ENCODE measurements at places on chromosomes 3 and 15.

GRCh38 chr3:47247131-47248064 lies 35.2 kb downstream of the KIF9 start:
- DNase-seq = no peak

DNA sequence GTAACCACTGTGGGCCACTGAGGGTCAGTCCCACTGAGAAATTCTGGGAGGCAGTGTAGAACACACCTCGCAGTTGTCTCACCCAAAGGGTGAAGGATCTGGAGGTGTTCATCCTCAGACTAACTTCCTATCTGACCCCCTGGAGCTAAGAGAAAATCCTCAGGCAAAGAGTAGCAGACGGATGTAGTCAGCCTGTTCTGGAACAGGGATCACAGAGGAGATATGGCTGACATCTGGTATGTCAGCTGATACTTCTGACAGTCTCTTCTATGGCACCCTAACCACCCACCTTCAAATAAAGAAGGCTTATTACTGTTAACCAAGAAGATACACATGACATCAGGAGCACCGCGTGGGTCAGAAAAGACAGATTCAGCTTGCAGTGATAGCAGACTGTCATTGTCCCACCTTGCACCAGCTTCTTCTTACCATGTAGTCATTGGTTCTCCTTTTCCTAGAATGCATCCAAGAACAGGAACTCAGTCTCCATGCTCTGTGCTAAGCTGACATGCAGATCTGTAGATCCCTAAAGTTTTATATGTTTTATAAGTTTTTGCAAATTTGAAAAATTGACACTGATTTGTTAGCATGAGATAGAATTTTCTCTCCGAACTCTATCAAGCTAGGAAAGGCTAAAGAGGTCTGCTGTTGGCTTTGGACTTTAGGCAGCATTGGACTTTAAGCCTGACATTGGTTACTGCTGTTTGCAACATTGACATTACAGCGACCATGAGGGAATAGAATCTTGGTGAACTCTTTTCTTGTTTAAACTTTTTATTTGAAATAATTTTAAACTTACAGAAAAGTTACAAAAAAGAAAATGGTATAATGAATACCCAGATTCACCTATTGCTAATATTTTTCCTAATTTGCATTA lies 60.4 kb downstream of the KBTBD12 start:
- no peak for DNase-seq

DNA sequence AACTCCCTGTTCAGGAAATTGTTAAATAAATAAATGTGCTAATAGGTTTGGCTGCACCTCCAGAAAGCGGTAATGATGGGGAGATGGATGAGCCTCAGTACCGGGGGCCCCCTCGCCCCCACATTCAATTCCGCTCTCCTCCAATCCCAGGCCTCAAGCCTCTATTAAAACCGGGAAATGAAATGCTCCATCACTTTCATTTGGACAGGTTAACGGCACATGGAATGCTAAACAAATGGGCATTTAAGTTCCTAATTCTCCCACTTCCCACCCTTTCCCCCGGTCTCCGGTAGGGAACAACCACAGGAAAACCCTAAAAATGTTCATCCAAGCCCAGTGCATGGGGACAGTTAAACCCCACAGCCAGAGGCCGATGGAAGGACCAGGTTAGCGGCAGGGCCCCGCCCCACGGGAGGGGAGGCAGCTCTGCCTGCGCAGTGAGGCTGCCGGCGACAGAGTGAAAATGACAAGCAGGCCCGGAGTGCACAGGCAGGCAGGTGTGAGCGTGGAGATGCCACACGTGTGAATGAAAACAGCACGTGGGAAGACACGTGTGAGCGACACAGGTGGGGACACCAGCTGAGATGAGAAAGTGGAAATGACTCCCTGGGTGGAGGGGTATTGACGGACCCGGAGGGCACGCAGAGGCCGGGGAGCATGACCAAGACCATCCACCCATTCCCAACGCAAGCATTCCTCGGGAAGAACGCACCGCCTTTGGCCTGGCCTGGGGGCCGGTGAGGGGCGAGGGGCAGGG lies 28.1 kb downstream of the RNU5B-1 start:
- no peak for DNase-seq

GRCh38 chr3:128351546-128351945 lies 115.1 kb downstream of the DNAJB8 start:
- DNase-seq = no peak

- DNase-seq = no peak
These were observed 417.4 kb upstream of the SEMA6D start for GRCh38 chr15:47299846-47300434.

DNA sequence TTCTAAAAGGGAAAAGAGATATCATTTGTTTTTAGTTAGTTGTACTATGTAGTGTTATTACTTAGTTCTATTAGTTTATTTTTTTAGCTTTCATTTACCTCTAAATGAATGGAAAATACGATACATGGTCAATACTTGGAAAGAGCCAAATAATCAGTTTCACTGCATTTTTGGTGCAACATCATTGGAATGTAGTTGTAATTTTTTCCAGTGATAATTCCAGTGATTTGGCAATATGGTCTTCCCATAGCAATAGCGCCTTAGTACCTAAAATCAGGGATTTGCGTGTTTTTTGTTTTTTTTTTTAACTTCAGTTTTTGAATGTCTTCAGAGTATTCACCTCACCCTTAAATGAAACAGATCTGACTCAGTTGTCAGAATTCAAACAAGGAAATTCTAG lies 41.8 kb downstream of the RAB8B start:
- no peak for DNase-seq

DNA sequence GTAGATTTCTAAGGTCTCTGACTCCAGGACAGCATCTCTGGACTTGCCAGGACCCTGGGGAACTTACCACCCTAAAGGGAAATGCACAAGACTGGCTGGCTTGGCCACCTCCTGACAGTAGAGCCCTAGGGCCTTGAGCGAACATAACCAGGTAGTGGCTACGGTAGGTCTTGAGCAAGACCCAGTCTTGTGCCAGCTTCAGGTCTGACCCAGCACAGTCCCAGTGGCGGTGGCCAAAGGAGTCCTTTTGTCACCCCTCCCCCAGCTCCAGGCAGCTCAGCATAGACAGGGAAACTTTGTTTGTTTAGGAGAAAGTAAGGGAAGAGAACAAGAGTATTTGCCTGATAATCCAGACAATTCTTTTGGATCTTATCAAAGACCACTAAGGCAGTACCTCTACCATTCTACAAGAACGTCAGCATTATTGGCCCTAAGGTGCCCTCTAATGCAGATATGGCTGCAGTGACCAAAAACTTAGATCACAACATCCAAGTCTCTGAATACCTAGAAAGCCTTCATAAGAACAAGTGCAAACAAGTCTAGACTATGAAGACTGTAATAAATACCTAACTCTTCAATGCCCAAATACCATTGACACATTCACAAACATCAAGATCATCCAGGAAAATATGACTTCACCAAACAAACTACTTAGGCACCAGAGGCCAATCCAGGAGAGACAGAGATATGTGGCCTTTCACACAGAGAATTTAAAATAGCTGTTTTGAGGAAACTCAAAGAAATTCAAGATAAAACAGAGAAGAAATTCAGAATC lies 38.7 kb upstream of the FBN1 start:
- no peak for DNase-seq

DNA sequence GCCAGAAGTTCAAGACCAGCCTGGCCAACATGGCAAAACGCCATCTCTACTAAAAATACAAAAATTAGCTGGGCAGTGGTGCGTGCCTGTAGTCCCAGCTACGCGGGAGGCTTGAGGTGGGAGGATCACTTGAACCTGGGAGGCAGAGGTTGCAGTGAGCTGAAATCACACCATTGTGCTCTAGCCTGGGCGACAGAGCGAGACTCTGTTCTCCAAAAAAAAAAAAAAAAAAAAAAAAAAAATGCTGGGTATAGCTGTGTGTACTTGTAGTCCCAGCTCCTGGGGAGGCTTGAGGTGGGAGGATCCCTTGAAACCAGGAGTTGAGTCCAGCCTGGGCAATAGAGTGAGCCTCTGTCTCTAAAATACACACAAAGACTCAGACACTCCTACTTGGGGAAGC lies 32.0 kb downstream of the PPP1R2 start:
- no peak for DNase-seq

DNA sequence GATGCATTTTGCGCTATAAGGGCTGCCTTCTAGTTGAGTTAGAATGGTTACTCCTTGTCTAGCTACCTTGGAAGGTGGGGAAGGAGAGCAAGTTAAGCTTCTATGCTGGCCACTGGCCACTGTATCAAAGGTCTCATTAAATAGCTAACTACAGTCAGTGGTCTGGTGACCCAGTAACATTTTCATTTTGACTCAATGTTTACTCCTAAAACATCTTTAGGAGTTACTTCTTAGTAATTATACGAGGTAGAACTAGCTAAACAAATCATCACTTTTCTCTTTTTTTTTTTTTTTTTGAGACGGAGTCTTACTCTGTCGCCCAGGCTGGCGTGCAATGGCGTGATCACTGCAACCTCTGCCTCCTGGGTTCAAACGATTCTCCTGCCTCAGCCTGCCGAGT lies 26.7 kb downstream of the ETV5 start:
- no peak for DNase-seq

DNA sequence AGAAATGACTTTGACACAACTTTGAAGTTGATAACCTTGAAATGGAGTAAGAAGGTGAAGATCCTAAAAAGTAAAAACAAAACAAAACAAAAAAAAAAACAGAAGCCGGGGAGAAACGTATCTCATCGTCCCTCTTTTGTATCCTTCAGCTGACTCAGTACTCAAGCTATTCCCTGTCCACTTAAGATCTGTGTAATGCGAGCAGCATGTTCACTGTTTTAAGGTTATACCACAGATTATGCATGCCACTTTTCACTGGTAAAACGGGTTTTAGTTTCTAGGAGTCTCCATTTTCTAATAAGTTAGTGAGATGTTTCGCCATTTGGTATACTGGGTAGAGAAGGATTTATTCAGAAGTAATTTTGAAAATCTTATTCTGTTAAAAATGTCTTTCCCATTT lies 324.3 kb downstream of the FEZF2 start:
- no peak for DNase-seq

GRCh38 chr15:73928971-73929627 lies 2.8 kb downstream of the LOXL1 start:
- no peak for DNase-seq

GRCh38 chr3:149472030-149472797 lies 2.3 kb upstream of the TM4SF4 start:
- DNase-seq = no peak

GRCh38 chr3:87410110-87410509 lies 133.7 kb upstream of the POU1F1 start:
- DNase-seq = no peak

DNA sequence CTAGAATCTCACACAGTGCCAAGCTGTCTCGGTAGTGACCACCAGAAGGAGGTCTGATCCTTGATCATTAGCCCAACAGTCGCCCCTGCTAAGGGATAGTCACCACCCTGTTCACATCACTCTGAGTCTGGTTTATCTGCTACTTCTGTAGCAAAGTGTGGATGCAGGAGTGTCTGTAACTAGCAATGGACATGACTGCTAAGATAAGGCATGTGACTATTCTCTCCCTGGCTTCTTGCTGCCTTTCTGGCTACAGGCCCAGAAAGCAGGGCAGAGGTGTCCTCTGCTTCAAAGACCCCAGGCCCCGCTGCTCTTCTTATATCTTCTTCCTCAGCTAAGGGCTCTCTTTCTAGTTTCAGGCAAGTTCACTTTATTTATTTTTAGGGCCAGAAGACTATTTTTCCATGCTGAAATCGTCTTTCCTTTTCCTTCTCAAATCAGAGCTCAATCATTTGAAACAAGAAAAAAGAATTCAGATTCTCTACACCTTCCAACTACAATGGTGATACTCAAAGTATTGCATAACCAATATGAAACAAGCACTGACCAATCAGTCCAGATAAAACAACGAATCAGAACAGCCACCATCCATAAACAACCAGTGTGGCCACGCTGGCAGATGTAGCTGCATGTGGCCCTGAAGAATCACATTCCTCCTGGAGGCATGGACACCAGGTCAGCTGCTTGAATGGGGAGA lies 8.0 kb upstream of the KNG1 start:
- no peak for DNase-seq

- DNase-seq = no peak
These were observed 1.0 kb downstream of the KLHL18 start for GRCh38 chr3:47283591-47284364.

DNA sequence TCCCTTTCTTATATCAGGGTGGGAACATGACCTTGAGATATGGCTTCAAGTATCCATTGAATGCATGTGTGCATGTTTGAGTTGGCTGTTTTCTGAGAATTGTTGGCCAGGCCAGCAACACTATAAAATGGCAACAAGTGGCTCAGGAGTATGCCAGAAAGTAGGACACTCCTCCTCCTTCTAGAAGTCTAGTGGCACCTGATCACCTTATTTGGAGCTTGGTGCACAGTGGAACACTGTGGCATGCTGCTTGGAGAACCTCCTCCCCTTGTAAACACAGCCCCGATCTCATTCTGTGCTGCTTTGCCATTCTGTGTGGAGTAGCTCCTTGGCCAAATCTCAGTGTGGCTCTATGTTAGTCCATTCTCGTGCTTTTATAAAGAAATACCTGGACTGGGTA lies 114.8 kb upstream of the NDN start:
- DNase-seq = no peak

DNA sequence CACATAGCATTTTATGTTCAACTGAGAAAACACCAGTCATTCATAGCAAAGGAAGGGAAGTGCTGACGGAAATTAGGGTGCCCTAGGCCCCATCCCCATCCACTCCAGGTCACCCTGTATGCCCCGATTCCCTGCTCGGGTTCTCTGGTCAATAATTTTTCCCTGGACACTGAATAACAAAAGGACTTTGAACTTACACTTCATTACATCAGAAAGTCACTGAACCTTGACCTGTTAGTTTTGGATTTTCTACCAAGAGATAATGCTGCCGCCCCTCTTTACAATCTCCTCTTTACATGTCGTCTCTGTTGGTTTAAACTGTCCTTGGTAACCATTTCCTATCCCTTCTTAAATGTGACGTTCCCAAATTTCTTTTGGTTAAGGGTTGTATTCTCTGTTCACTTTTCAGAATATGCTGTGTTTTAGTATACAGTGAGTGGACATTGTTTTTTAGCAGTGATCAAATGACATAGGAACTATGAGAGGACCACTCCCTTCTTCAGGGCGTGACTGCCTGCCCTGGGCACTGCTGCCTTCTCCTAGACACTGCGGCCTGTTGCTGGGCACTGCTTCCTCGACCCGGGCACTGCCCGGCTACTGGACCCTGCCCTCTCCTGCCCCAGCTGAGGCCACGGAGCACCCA lies 13.6 kb upstream of the AHSG start:
- no peak for DNase-seq

DNA sequence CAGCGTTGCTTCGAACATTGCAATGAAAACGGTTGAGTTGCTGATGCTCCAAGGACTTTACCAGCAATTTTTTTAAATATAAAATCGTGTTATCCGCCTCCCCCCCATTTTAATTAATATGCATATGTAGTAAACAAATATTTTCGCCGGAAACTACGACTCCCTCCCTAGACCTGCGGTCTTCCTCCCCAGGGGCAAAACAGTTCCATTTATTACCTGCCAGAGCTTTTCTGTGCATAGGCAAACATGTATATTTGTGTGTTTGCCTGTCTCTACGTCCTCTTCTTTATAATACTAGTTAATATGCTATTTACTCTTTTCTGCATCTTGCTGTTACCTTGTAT lies 593 bp upstream of the RSL24D1 start:
- DNase-seq = peak; percentile 42
